PC-3 (cell line): ENCODE measurements at places on chromosomes 7 and 10. TPM values are rescaled to one million over a fixed set of nuclear protein-coding genes. Genes with fewer than 3 reads are reported as not detected.
A peak's percentile ranks its signal among the peaks of the same experiment; 100 is the strongest.

- no peak for DNase-seq
Observed at GRCh38 chr10:8323428-8324054, 269.1 kb downstream of the GATA3 start.

DNA sequence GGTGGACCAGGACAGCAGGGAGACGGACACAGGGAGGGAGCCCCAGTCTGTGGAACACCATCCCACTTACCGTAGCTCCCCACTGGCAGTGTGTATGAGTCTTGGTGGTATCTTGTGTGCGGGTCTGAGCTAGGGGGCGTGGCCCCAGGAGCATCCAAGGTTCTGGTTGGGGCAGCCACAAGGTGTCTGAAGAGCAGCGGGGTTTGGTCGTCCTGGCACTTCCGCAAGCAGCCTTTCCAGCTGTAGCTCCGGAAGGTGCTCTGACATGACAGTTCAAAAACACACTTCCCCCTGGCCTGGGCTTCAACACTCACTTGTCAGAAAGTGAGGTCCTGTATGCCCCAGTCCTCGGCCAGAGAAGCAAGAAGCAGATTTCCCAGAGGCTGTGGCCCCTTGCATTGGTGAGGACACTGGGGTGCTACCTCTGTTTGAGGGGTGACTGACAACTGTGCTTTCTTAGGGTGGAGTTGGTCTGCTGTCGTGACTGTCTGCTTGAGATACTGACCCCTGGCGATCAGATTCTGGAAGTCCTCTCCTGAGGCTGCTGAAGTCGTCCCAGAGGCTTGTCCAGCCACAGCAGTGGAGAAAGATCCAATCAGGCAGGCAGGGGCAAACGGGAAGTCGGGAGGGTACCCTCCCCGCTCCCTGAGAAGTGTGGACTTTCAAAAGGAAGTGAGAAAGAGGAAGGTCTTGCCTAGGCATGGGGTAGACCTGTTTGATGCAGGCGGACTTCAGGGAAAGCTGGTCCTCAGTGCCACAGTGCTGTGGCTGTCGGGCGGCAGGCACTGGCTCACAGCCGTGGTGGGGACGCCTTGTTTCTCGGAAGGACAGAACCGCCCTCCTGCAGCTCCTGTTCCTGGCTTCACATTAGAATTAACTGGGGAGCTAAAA lies 51.4 kb upstream of the PFKFB3 start:
- DNase-seq, result no peak

The ANKRD30A gene
- 0.12 and 0.15 TPM in 2 replicates for total RNA-seq

The UTF1 gene
- total RNA-seq, result not detected in 2 replicates

GRCh38 chr7:127959770-127960169 lies 71.5 kb downstream of the LRRC4 start:
- DNase-seq, result no peak

The RET gene
- not detected in 2 replicates for total RNA-seq

DNA sequence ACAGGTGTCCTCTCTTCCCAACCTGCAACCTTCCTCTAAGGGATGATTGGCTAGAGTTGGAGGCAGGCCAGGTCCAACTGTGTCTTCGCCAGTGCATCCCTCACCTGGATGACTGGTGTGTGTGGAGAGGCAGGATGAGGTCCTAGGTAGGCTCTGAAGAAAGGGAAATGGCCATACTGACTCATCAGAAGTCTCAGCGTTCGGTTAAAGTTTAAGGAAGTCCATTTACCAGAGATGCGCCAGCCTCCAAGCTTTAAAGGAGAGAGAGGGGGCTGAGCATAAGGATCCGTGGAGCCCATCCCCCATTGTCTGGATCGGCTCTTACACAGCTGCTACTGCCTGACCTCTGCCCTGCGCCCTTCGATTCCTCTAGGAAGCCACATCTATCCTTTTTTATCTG lies 4.4 kb downstream of the KEL start:
- peak; percentile 64 for DNase-seq

- peak; percentile 78 for DNase-seq
Observed at GRCh38 chr7:11343818-11344413, 370.2 kb downstream of the PHF14 start.

DNA sequence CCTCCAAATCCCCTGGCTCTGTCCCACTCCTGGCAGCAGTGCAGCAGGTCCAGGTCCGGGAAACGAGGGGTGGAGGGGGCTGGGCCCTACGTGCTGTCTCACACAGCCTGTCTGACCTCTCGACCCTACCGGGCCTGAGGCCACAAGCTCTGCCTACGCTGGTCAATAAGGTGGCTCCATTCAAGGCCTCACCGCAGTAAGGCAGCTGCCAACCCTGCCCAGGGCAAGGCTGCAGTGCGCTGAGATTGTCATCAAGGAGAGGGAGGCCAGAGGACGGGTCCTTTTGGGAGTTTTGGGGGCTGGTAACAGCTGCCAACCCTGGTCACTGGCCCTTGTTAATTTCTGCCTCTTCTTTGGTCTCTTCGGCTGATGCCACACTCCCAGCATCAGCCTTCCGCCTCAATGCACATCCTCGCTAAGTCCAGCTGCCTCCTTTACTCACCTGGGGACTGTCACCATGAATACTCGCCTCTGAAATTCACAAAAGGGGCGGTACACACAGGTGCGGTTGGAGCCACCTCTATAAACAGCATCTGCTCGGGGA lies 3.5 kb downstream of the EPO start:
- DNase-seq, result no peak

DNA sequence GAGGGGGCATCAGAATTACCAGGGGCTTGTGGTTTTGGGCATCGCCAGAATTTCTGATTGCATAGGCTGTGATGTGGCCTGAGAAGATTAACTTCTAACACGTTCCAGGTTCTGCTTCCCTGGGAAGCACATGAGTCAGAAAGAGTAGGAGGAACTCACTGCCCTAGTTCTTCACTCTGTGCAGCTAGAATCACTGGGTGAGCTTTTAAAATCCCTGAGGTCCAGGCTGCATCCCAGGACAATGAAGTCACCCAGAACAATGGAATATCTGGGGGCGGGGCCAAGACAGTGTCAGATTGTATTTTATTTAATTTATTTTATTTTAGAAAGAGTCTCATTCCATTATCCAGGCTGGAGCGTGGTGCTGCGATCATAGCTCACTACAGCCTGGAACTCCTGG lies 636.5 kb downstream of the CALN1 start:
- DNase-seq, result no peak

DNA sequence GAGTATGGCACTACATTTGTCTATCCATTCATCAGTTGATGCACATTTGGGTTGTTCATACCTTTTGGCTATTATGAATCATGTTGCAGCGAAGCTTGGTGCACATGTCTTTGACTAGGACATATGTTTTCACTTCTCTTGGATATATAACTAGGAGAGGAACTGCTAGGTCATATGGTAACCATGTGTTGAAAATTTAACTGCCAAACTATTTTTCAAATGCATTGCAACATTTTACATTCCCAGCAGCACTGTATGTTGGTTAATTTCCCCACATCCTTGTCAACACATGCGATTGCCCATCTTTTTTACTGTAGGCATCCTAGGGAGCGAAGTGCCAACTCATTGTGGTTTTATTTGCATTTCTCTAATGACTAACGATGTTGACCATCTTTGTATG lies 183.4 kb downstream of the PRKCQ start:
- DNase-seq, result peak; percentile 38

DNA sequence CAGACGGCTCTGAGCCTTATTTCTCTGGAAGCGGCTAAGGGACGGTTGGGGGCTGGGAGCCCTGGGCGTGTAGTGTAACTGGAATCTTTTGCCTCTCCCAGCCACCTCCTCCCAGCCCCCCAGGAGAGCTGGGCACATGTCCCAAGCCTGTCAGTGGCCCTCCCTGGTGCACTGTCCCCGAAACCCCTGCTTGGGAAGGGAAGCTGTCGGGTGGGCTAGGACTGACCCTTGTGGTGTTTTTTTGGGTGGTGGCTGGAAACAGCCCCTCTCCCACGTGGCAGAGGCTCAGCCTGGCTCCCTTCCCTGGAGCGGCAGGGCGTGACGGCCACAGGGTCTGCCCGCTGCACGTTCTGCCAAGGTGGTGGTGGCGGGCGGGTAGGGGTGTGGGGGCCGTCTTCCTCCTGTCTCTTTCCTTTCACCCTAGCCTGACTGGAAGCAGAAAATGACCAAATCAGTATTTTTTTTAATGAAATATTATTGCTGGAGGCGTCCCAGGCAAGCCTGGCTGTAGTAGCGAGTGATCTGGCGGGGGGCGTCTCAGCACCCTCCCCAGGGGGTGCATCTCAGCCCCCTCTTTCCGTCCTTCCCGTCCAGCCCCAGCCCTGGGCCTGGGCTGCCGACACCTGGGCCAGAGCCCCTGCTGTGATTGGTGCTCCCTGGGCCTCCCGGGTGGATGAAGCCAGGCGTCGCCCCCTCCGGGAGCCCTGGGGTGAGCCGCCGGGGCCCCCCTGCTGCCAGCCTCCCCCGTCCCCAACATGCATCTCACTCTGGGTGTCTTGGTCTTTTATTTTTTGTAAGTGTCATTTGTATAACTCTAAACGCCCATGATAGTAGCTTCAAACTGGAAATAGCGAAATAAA lies 175.5 kb downstream of the RNF216 start:
- no peak for DNase-seq

DNA sequence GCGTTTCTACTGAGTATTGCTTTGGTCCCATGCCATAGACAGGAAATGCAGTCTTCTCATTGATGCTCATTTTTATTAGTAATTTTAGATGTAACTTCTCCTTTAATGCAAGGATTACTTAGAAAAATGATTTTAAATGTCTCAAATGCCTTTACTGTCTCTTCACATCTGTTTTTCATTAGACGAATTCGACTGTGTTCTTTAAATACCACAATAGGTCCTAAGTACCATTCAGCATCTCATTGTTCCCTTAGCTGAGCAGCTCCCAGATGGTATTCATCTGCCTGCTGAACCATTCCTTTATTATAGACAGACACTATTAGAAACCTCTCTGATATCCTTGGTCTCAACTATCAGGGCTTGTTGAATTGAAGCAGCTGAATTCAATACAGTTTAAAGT lies 113.6 kb downstream of the LSMEM1 start:
- DNase-seq, result no peak

DNA sequence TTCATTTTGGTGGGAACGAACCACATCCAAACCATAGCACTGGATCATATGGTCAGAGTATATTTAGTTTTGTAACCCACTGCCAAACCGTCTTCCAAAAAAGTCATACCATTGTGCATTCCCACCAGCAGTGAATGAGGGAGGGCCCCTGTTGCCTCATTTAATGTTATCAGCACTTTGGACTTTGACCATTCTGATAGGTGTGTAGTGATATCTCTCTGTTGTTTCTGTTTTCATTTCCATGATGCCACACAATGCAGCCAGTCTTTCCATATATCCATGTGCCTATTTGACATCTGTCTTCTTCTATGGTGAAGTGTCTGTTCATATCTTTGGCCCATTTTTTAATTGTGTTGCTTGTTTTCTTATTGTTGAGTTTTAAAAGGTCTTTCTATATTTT lies 105.0 kb upstream of the PPP2R2D start:
- no peak for DNase-seq

- no peak for DNase-seq
Observed at GRCh38 chr10:83522456-83522855, 616.9 kb upstream of the GHITM start.

- DNase-seq, result no peak
Observed at GRCh38 chr7:128121711-128122530, 90.7 kb upstream of the LRRC4 start.

DNA sequence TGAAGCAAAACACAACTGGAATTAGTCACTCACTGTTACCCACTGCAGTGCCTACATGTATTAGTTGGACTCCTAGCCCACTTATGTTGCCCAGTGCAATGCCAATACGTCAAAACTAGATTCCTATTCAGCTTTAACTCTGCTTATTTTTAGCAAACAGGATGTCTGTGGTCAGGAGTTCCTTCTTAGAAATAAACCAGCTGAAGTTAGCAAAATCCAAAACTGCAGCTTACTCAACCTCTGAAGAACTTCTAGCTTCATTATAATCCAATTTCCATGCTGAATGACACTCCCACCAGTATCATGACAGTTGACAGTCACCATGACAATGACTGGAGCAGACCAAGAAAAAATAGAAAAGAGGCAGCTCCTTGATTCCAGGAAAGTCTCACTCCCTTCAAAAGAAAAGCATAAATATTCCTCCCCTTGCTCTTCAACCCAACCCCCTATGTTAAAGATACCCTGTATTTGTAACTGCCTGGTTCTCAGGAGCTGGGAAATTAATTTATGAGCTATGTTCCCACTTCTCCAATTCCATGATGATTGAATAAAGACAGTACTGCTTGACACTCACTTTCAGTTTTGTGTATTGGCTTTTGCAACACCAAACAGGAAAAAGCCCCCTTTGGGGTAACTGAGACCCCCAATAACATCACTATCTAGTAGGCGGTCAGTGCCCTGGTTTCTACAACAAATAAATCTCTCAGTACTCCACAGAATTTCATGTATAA lies 327.4 kb downstream of the SORCS1 start:
- no peak for DNase-seq

The ELFN1 gene
- 0.69 and 0.75 TPM in 2 replicates for total RNA-seq

DNA sequence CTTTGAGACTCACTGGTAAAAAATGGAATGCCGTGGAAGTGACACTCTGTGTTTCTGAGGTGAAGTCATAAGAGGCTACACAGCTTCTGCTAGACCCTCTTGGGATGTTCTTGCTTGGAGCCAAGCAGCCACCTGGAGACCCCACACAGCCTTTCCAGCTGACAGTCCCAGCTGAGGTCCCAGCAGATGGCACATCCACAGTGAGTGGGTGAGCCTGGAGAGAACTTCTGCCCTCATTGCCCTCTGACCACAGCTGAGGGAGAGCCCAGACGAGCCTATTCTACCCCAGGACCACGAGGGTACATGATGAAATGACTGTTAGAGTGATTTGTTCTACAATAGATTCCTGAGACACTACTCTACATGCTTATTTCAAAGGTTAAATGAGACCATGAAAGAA lies 44.3 kb downstream of the CXCL12 start:
- DNase-seq, result no peak
